Caki2 (cell line): ENCODE measurements at places on chromosomes 16 and 17. TPM values are rescaled to one million over a fixed set of nuclear protein-coding genes. Genes with fewer than 3 reads are reported as not detected.
A peak's percentile ranks its signal among the peaks of the same experiment; 100 is the strongest.

ATMIN gene
- 23.6 and 27.5 TPM in 2 replicates for total RNA-seq

CDH8 gene
- 9.1 TPM in 1 of 2 replicates, not detected in the other for total RNA-seq

KRT24 gene
- total RNA-seq = not detected in 2 replicates

CRISPLD2 gene
- total RNA-seq = 0.84 and 5.1 TPM in 2 replicates

GRCh38 chr17:74960570-74961342 is 11.8 kb downstream of the HID1 start:
- DNase-seq = peak; percentile 51

DNA sequence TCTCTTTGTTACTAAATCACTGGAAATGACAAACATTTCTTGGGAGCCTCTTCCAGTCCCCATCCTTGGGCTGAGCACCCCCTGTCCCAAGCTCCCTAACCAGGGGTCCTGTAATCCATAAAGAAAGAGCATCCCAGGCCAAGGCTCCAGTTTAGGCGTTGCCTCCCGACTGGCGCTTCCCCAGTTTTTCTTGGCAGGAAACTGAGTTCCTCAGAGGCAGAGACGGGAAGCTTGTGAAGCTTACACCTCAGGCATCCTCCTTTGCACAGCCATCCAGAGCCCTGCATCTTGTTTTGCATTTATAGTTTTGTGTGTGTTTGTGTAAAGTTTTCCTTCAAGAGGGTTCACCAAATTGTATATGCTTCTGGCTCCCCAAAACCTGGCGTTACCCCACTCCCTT is 7.1 kb downstream of the COPZ2 start:
- DNase-seq = no peak

- DNase-seq = no peak
Measured at GRCh38 chr17:5902181-5903140, 167.7 kb upstream of the WSCD1 start.

GRCh38 chr17:4004517-4005295 is 40.5 kb upstream of the ATP2A3 start:
- no peak for DNase-seq

- no peak for DNase-seq
Measured at GRCh38 chr16:48576927-48577326, 33.1 kb downstream of the N4BP1 start.

DNA sequence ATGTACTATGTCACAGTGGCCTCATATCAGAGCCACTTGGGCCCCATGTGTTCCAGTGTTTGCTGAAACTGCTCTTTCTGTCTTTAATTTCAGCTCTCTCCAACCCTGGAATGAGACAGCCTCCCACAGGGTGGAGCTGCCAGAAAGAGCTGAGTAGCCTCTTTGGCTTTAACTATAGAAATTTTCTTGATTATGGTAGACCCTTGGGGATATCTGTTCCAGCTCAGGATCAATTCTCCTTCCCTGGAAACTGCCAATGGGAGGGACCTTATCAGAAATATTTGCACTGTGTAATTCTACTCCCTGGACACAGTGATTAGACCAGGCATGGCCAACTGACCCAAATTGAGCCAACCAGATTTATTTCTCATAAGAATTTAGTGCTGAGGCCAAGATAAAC is 39.0 kb upstream of the KDM8 start:
- no peak for DNase-seq

DNA sequence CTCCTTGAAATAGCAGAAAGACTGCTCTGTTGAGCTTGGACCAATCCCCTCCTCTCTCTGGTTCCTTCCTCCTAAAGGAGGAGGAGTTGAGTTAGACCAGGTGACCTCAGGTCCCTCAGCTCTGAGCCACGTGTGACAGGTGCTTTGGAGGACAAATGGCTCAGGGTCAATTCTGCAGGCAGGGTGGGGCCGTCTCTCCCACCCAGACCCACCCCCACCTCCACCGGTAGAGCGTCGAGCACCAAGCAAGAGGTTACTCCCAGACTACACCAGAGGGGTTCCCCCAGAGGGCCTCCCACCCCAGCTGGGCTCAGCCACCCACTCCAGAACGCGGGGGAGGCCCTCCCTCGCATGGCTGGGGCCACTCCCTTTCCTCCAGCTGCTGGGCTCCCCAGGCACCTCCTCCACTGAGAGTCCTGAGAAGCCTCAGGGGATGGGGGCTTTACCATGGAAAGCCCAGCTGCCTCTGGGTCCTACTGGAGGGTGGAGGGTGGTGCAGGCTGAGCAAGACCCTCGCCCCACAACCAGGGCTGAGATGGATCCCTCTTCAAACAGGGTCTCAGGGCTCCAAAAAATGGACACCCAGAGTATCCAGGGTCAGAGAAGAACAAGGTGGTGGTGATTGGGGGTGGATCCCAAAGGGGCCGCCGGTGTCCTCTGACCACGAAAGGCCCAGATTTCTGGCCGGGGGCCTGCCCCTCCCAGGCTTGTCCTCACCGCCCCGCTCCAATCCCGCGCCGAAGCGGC is 7.6 kb downstream of the MYO1C start:
- DNase-seq = peak; percentile 56

DNA sequence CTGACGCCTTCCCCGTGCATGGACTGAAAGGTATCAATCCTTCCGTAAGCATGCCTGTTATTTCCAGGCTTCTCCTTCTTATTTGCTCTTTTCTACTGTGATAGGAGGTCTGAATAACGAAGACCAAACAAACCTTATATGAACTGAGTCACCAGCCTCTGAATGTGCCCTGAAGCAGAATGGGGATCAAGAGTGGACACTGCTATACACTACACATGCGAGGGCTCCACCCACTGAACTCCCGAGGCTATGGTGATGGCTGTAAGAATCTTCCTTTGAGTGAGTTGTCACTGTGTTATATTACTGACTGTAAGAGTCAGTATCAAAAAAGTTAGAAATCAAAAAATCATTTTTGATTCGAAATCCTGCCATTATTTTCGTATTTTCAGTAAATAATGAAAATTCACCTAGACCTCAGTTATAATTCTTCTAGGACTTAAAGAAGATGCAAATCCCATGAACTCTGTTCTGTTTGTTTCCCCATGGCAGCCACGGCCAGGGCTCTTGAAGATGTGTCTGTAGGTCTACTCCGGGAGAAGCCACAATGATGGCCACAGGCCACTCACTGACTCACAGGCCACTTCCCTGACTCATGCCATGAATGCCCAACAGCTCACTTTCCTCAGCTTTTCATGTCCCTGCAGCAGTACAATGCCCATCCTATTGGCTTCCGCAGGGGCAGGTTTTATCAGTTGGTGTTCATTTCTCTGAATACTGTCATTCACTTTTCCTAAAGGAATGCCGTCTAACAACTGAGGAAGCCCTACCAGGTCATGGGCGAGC is 54.7 kb downstream of the ZZEF1 start:
- DNase-seq = no peak

DNA sequence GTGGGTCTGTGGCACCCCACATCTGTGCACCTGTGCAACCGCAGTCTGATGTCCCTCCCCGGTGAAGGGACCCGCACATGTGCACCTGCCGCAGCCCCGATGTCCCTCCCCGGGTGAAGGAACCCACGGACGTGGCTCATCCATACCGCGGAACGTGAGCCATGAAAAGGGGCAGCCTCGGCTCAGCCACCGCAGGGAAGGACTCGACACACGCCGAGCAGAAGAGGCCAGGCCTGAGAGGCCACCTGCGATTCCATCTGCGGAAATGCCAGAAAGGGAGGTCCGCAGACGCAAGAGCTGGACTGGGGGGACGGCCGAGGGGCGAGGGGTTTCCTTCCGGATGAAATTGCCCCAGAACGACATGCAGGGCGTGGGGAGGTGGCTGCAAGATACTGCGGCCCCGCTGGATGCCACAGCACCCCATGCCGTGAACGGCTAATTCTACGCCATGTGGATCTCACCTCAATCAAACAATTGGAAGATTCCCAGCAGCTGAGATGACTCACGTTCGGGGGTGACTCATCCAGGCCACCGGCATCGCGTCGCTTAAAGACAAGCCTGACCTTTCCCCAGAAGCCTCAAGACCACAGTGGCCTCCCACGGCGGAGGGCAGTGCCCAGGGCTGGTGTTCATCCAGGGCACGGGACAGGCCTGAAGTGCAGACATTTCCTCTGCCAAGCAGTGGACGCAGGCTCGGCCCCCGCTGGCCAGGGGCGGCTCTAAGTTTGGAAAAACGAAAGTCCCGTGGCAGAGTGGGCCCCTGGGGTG is 21.0 kb downstream of the SOX8 start:
- peak; percentile 94 for DNase-seq
